ENCODE measurements at places on chromosomes 4 and X.

DNA sequence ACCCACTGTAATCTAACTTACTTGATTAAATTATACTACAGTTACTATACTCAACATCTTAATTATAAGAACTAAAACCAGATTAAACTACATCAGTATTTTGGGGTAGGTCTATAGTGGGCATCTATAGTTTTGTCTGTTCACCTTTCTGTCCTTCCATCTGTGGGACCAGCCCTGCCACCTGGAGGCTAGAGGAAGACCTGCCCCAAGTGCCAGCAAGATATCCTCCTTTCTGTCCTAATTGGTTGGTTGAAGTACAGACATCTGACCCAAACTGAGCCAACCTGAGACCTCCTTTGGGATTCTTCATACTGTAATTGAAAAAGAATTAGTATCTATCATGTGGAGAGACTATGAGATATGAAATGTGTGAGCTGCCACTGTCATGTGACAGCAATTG is 172.2 kb upstream of the TLL1 start:
- DNase-seq: no peak

DNA sequence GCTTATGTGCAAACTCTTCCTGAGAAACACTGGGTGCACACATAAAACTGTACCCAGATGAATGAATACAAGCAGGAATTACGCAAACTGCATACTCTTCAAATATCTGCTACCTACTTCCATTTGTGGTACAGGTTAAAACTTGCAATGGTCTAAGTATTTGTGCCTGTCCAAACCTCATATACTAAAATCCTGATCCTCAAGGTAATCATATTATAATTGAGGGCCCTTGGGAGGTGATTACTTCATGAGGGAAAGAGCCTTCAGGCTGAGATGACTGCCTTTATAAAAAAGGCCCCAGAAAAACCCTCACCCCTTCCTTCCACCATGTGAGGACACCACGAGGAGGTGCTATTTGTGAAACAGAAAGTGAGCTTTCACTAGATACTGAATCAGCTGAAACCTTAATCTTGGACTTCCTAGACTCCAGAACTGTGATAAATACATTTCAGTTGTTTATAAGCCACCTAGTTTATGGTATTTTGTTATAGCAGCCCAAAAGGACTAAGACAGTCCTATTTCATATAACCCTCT is 1977.2 kb downstream of the PCDH7 start:
- DNase-seq: no peak

- DNase-seq: no peak
These were observed 55.6 kb upstream of the SLC39A8 start for GRCh38 chr4:102400898-102401297.

- no peak for DNase-seq
These were observed 15.1 kb downstream of the SMS start for GRCh38 chrX:21955403-21956189.

DNA sequence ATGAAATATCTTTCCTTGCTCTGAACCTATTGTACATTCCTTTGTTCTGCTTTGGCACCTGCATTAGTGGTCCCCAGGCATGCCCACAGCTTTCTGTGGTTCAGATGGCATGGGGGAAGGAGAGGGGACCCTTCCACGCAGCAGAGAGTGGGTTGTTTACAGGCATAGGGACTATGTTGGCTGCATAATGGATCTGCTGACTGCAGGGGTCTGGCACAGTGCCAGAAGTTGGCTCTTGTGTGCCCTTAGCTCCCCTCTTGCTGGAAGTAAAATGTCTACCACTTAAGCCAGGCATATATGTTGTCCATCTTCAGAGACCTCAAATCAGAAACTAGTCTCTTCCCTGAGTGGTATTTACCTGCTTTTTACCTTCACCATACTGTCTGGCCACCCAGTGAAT is 651.9 kb upstream of the PCDH7 start:
- no peak for DNase-seq

GRCh38 chr4:4780729-4781244 is 78.7 kb upstream of the MSX1 start:
- DNase-seq: no peak

GRCh38 chr4:3666263-3666662 is 99.9 kb upstream of the ADRA2C start:
- DNase-seq: no peak

DNA sequence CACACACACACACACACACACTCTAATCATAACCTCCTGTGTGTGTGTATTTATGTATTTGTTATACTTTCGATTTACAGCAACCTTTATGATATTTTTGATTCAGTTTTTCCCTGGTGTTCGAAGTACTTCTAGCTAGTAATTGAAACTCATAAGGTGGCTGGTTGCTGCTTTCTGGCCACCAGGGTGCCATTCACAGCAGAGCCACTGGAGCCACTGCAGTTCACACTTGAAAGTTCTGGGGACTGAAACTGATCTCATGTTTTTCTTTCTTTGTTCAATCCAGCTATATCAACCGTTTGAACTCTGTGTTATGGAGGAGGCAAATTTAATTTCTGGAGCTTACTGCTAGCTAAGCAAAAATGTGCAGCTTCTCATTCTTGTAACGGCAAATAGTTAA is 419.4 kb downstream of the ADGRL3 start:
- DNase-seq: no peak

DNA sequence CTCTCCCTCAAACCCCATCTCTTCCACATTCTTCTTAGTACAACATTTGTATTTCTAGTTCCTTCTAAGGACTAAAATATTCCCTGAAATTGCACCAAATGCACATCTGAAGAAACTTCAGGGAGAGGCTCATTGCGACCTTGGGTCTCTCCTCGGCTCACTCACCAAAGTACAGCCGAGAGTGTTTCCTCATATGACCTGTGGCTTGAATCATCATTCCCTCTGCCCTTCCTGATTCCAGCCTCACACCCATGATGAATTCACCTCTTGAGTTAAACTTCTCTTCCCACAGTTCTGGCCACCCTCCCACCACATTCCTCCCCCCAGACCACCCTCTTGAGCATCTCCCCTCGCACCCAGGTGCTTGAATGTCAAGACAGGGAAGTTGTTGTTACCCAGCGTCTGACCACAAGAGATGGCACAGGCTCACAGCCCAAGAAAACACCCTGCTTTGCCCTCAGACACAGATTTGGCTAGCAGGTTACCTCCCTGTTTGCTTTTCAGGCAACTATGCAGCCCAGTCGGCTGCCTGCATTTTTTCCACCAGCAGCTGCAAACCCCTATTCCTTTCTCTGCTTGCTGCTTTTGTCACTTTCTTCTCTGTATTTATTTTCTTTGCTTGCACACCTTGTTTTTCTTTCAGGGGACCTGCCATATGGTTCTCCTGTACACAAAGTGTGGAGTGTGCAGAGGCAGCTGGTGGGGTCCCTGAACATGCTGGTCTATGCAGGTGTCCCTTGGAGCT is 214.8 kb downstream of the SPATA18 start:
- DNase-seq: no peak

DNA sequence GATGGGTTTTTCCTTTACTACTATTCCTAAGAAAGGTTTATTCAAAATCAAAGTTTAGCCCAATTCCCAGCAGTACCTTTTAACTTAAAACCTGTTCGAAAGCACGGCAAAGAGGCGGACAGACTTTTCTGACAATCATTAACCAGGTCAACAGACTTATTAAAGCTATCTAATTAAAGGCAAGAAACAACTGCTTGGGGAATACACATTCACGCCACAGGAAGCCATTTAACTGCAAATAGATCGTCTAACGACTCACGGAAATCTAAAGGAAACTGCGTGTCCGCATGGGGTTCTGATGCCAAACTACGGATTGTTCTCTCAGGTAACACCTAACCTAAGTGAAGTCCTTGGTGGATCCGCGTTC is 663 bp upstream of the USP53 start:
- peak; percentile 57 for DNase-seq

- DNase-seq: no peak
These were observed 525.4 kb upstream of the HS3ST1 start for GRCh38 chr4:11954093-11954492.

DNA sequence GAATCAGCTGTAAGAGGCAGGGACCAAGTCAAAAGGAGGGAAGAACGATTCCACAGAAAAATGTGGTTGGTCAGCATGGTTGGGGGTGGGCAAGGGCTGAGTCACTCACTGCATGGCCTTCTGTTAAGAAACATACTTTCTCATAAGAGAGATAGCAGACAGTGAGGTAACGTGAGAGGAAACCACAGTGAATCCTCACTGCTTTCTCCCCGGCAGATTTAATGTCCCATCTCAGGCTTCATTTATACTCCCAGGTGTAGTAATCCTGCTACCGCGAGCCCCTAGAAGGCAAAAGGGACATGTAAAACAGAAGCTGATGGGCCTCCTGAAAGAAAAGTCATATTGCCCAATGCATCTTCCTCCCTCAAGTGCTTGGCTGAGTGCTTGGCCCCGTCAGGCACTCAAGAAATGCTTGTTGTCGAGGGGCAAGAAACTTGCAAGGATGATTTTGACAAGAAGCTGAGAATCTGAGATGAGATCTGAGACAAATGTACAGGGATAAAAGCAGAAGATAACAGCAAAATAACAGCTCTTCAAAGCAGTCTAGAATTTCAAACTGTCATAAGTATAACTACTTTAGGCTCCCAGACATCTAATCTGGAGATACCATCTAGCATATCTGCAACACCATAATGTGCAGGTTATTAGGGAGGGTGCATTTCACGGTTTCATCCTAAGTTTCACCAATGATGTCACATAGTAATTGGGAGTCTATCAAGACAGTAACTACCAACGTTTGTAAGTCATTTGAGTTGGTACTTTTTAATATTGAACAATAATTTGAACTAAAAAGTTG is 40.2 kb downstream of the SH3KBP1 start:
- peak; percentile 38 for DNase-seq

DNA sequence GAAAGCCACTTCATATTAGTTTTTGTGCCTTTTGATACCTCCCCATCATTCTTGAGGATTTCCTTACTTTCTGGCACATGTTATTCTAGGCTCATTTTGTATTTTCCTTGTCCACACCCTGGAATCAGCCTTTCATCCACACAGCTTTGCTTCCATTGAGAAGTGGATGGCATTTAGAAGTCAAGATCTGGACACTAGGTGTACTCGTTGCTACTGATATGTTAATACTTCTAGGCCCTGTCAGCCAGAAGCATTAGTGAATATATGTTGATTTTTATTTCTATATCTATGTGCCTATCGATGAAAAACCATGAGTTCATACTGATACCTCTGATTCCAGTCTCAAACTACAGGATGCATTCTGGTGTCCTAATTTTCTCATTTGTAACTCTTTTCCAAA is 73.2 kb downstream of the ARHGAP24 start:
- DNase-seq: no peak

- no peak for DNase-seq
These were observed 25.3 kb downstream of the ARSF start for GRCh38 chrX:3066555-3066954.

- DNase-seq: no peak
These were observed 4.8 kb upstream of the STBD1 start for GRCh38 chr4:76301775-76302162.

- DNase-seq: no peak
These were observed 87.2 kb upstream of the MCF2 start for GRCh38 chrX:139795196-139795595.

GRCh38 chrX:113512700-113513395 is 672.2 kb upstream of the AMOT start:
- DNase-seq: no peak

DNA sequence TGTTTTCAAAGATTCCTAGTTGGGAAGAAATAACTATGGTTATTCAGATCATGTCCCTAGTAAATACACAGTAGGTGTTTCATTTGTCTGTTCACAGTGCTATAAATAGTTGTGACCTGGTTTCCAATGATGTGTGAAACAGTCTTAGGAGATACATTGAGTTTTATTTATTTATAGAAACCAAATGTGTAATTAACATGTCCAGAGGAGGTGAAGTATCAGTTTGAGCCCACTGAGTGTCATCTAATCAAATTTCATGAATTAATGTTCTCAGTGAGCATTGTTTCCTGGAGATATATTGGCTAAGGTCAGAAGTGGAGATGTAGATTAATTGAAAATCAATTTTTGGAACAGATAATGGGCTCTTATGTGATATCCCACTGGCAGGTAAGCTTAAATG is 996.3 kb downstream of the FSTL5 start:
- DNase-seq: no peak

GRCh38 chrX:154649503-154650220 is 3.7 kb downstream of the CTAG2 start:
- no peak for DNase-seq

- no peak for DNase-seq
These were observed 166.8 kb downstream of the AFAP1 start for GRCh38 chr4:7772711-7773385.

- peak; percentile 79 for DNase-seq
These were observed 421 bp downstream of the MECP2 start for GRCh38 chrX:154097003-154097588.

DNA sequence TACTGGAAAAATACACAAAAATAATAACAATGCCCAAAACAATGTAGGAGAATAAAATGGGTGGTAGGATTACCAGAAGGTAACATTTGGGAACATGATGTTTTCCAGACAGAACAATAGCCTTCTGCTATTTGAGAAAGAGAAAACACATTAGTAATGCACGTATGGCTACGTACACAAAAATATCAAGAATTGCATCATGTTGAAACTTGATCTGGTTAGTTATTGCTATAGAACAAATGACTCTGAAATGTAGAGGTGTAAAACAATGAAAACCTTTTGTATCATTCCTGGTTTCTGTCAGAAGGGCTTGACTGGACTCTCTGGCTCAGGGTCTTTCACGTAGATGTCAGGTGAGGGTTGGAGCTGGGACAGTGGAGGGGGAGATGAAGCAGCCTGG is 1040.0 kb downstream of the FAT4 start:
- DNase-seq: no peak

DNA sequence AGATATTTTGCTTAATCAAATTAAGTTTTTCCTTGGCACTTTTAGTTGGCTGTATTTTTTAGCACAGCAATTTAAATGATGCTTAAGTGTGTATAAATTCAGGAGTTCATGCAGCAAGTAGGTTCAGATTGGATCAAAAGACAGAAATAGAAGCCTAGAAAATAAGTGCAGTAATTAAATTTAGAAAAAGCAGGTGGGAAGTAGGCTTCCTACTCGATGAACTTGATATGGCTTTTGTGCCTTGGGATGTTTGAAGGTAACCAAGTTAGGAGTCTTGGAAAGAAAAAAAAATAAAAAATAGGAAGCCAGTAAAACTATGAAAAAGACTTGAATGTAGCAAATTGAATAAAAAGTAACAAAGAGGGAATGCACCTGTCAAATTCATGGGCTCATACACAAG is 372.3 kb downstream of the SPOCK3 start:
- no peak for DNase-seq

DNA sequence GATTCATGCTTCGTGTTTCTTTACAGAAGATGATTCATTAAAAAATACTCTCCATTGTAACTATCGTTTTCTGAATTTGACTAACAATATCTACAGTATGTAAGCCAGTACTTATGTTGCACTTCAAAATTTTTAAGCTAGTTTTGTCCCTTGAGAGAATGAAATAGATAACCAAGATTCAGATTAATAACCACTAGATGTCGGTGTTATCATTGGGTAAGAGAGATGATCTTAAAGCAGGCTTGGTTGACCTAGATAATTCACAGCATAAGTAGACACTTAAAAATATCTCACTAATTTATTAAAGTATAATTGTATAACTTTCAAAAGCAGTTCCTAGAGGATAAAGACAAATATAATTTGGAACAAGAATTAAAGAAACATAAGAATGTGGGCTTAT is 430.9 kb downstream of the C4orf33 start:
- no peak for DNase-seq

GRCh38 chrX:33132569-33132968 is 78.8 kb downstream of the DMD start:
- no peak for DNase-seq
